ENCODE measurements at places on chromosomes 11 and 22.

DNA sequence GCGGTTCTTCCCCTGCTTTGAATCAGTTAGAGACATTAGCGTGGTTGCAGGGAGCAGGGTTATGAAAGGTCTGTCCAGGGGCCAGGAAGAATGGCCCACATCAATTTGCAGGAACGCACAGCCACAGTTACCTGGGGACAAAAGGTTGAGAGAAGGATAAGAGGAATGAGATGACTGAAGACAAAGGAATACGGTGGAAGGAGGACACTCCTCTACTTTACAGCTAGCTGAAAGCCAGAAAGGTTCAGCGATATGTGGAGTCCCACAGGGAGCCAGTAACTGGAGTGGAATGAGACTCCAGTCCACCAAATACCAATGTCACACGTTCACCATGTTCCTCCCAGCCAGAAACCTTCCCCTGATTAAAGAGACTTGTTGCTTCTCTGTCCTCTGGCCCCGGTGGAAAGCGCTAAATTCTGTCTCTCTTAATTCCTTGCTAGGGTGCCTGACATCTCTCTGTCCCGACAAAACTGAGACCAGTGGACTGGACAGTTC, 10.7 kb downstream of the XNDC1N start:
- DNase-seq, result no peak

DNA sequence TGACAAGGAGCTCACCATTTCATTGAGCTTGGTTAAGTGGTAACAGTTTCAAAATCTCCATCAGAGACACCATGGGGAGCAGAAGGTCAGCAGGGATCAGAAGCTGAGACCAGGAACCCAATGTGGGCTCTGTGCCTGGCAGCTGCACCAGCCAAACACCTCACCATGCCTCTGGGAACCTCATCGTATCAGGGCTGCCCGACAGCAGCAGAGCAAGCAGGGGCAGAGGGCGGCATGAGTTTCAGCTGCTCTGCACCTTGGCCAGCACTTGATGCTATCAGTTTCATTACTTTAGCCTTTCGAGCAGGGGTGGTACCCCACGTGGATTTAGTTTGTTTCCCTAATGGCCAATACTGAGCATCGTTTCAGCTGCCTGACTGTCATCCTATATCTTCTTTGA, 77.8 kb downstream of the DGCR2 start:
- no peak for DNase-seq

GRCh38 chr11:122175306-122175705, 59.3 kb upstream of the BLID start:
- DNase-seq, result no peak

DNA sequence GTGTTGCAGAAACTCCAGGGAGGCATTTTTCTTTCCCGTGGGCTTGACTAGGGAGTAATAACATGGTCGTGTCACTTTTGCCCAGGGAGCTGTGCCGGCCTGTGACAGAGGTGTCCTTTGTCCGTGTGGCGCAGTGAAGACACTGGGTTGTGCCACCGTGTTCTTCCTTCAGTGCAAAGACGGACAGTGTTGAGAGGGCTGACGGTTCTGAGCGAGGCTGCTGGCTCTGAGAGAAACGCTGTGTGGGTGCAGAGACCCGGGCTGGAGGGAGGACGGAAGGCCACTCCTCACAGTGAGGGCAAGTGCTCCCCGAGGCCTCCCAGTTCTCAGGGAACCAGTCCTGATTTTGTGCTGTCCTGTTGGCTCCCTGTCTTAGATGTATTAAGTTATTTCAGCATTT, 20.2 kb downstream of the NUP50 start:
- DNase-seq, result no peak

GRCh38 chr22:26139310-26139709, 30.0 kb upstream of the SEZ6L start:
- DNase-seq, result no peak

- no peak for DNase-seq
Measured at GRCh38 chr11:44625759-44626523, 60.5 kb downstream of the CD82 start.

DNA sequence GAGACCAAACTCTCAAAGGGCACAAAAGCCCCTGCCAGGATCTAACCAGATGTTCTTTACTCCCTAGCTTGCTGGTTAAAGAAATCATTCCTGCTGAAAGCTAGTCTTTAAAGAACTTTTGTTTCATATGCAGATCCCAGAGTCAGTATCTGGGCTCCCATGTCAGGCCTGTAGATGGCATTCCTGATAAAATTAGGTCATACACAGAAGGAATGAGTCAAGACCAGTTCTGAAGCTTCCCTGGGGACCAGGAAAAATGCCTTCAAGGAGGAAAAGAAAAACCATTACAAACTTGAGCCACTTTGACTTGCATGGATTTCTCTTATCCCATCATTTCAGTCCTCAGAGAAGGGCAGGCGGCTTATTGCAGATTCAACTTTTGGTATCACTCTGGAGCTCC, 5.9 kb downstream of the DBX1 start:
- no peak for DNase-seq
